HFFc6 (cell line): ENCODE measurements at places on chromosomes 2 and 18. TPM values are rescaled to one million over a fixed set of nuclear protein-coding genes. Genes with fewer than 3 reads are reported as not detected.

The TFCP2L1 gene
- total RNA-seq, result not detected in 3 replicates

The PRSS56 gene
- not detected in 3 replicates for total RNA-seq

The ADGRF3 gene
- 0.09 and 0.63 TPM in 2 replicates for total RNA-seq

GRCh38 chr2:16931441-16931840 is 265.8 kb upstream of the CYRIA start:
- no peak for DNase-seq

DNA sequence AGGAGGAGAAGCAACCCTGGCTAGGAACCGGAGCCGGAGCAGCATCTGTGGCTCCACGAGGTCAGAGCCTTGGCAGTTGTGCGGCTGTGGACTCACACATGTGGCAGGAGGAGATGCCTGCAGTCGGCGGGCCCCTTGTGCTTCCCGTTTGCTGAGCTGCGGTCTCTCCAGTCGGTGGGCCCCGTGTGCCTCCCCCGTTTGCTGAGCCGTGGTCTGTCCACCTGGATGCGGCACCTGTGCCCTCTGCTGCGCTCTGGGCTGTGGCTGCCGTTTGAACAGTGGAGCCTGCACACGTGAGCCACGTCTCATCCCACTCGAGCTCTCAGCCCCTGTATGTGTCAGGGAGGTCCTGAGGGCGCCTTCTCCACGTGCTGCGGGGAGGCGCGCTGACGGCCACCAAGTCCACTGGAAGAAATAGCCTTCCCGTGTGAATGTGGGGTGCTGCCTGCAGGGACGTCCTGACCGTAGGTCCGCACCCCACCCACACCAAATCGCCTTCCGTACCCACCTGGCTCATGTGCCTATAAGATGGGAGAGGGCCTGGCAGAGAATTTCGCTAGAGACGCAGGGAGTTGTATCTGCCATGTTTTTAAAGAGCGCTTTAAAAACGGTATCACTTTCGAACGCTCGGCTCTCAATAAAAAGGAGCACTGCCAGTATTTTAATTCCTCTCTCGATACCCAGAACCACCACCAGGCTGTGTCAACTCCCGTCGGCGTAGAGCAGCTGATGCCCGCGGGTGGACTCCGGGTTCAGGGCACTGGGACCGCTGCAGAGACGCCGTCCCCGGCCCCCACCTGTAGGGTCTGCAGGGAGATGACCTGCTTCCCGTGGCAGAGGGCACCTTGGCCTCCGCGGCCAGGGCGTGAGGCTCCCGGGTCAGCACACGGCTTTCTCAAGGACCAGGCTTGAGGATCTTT is 117.0 kb downstream of the NFATC1 start:
- no peak for DNase-seq

DNA sequence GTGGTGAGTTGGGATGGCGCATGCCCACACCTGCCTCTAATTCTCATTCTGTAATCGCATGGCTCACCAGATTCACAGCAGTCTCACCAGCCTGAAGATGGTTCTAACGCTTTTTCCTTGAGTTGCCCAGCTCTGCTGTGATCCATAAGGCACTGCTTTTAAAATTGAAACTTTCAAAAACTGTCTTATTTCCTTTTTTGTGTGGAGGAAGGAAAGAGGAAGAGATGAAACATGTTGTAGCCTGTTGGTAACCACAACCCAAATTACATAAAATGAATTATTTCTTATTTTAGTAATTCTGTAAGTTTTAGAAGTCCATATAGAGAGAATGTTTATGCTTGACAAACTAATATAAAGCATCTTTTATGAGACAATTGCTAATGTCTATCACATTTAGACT is 165.4 kb downstream of the RBM43 start:
- DNase-seq, result no peak

GRCh38 chr2:196913691-196914090 is 12.8 kb downstream of the PGAP1 start:
- DNase-seq, result no peak

GRCh38 chr2:1632510-1632909 is 111.8 kb downstream of the PXDN start:
- DNase-seq, result no peak

GRCh38 chr2:128876986-128877983 is 558.6 kb upstream of the HS6ST1 start:
- DNase-seq, result no peak
